ENCODE measurements at places on chromosomes 1 and 21.

DNA sequence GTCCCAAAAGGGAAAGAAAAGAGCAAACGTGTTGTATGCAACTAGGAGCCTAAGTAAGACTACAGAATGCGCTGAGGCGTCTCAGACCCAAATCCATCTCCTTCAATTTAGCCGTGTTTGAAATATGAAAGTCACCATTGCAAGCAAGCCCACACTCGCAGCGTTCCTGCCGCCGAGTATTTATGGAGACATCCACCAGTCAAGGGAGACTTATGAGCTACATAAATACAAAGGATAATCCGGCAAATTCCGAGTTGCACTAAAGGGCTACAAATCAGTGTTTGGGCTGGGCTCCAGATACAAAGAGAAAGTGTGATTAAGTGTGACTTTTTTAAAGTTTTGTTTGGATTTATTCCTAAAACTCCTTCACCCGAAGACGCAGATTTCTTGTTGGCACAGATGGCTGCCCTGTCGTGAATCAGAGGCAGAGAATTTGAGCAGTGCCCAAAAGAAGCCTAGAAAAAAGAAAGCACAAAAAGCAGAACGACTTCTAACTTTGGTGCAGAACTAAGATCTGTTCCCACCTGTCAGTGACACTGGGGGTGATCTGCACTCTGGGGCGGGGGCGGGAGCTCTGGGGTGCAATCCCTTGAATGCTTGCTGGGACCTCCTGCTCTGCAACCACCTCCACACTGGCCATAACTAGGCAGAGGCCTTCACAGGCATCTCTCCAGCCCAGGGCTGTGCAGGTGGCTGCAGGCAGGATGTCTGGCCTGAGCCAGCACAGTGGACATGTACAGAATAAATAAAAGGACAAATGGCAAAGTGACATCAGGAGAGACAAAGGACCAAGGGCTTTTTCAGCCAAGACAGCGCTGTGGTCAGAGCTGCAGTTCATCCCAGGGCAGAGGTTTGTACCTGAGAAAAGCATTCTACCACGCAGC, 489.7 kb downstream of the NPHP4 start:
- peaks cover 16% of the 10 kb centered on the region for H3K27me3 ChIP-seq
- no peak overlapping the region for H3K27ac ChIP-seq
- H3K4me3 ChIP-seq: no peak overlapping the region
- no peaks in the 10 kb centered on the region for H3K4me1 ChIP-seq
- no peaks in the 10 kb centered on the region for H3K36me3 ChIP-seq
- no peak for DNase-seq

DNA sequence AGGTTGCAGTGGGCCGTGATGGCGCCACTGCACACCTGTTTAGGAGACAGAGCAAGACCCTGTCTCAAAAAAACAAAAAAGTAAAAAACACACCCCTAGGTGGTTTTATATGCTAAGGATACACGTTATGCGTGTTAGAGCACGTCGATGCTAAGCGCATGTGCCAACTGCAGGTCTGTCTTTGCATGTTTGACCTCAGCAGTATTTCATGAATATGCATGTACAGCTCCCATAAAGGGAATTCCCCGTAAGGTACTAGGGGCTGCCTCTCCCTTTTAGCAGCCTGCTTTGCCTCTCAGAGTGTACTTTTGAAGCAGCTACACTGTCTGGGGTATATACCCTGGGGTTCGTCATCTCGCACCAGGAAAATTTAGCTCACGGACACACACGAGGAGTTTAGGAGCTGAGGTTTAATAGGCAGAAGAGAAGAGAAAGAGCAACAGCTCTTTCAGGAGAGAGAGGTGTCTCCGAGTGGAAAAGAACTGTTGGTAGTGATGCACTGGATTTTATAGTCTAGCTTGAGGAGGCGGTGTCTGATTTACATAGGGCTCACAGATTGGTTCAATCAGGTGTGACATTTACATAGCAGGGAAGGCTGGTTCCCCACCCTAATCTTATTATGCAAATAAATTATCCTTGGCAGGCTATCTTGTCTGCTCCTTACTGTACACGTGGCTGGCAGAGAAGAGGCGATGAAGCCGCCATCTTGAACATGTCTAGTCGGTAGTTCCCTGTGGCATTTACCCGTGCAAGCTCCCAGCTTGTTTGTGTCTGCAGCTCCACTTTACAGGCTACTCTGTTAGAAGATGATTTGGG, 4.2 kb upstream of the OTUD3 start:
- peaks cover 4% of the 10 kb centered on the region for H3K36me3 ChIP-seq
- H3K4me3 ChIP-seq: no peak overlapping the region
- peaks cover 4% of the 10 kb centered on the region for H3K4me1 ChIP-seq
- H3K27ac ChIP-seq: no peak overlapping the region
- DNase-seq: no peak
- peaks cover 72% of the 10 kb centered on the region for H3K27me3 ChIP-seq

- H3K4me1 ChIP-seq: no peaks in the 10 kb centered on the region
- H3K27me3 ChIP-seq: peaks cover 65% of the 10 kb centered on the region
- no peaks in the 10 kb centered on the region for H3K36me3 ChIP-seq
- no peak for DNase-seq
- H3K27ac ChIP-seq: no peak overlapping the region
These were observed 95.1 kb downstream of the TAS1R2 start for GRCh38 chr1:18764362-18764761.

- H3K27ac ChIP-seq: peak overlapping the region; percentile 99
- H3K36me3 ChIP-seq: peaks cover 79% of the 10 kb centered on the region
- DNase-seq: peak; percentile 91
These were observed 11.2 kb downstream of the TNFRSF1B start for GRCh38 chr1:12177999-12178441.

DNA sequence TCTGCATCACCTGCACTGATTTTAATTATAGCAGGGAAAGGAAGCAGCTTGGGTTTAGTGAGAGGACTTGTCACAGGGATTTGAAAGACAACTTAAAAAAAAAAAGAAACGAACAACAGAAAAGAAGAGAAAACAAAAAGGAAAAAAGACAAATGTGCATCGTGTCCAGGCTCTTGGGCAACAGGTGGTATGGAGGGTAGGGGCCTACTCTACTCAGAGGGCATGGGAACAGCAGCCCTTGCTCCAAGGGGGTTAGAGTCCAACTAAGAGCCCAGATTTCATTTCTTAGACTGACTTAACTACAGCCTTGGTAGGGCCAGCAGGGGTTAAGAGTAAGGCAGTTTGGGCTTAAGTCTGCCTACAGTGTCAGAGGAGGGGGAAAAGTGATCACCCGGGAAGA, 15.3 kb upstream of the EXOSC10 start:
- no peaks in the 10 kb centered on the region for H3K27me3 ChIP-seq
- H3K4me1 ChIP-seq: no peaks in the 10 kb centered on the region
- H3K36me3 ChIP-seq: peaks cover 77% of the 10 kb centered on the region
- DNase-seq: no peak
- no peak overlapping the region for H3K27ac ChIP-seq

GRCh38 chr1:5223206-5223605, 568.8 kb downstream of the AJAP1 start:
- no peak overlapping the region for H3K4me3 ChIP-seq
- H3K4me1 ChIP-seq: peaks cover 8% of the 10 kb centered on the region
- no peak overlapping the region for H3K27ac ChIP-seq
- peaks cover 34% of the 10 kb centered on the region for H3K27me3 ChIP-seq
- no peaks in the 10 kb centered on the region for H3K36me3 ChIP-seq
- no peak for DNase-seq

- H3K36me3 ChIP-seq: peaks cover 9% of the 10 kb centered on the region
- no peaks in the 10 kb centered on the region for H3K27me3 ChIP-seq
- H3K4me1 ChIP-seq: peaks cover 81% of the 10 kb centered on the region
- peak overlapping the region; percentile 78 for H3K27ac ChIP-seq
- peak overlapping the region; percentile 53 for H3K4me3 ChIP-seq
These were observed 16.6 kb upstream of the RAP1A start for GRCh38 chr1:111602974-111603373.

GRCh38 chr1:202663131-202663530, 47.1 kb downstream of the SYT2 start:
- no peak overlapping the region for H3K4me3 ChIP-seq
- no peaks in the 10 kb centered on the region for H3K4me1 ChIP-seq
- no peaks in the 10 kb centered on the region for H3K36me3 ChIP-seq
- no peak for DNase-seq
- peaks cover 62% of the 10 kb centered on the region for H3K27me3 ChIP-seq
- no peak overlapping the region for H3K27ac ChIP-seq

DNA sequence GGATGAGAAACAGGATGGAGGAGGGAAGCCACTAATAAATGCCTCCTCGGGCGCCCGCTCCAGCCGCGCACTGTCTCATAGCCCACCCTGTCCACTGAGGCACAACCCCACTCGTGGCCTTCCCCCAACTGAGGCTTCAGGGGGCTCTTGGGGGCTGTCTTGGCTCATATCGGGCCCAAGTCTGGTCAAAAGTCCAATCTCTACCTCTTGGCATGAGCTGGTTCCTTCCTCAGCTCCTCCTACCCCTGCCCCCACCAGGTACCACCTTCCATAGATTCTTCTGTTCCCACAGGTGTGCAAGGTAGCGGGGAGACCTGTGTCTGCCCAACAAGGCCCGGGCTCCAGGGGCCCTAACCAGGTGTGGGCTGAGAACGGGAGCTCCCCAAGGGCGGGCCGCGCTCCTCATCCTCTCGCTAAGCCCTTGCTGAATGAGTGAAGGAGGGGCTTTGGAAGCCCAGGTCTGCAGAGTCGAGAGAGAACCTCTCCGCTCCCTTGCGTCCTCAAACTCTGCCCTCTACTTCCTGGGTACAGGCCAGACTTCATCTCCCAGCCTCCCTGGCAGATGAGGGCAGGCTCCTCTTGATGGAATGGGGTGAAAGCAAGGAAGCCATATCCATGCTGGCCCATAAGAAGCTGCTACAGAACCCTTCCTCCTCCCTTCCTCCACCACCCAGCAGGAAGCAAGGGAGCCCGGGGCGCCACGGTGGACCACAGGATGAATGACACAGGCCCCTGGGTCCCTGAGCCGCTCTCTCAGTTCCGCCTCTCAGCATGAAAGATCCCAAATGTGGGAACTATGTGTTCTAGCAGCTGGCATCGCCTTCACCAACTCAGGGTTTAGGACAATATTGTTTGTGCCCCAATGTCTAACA, 74.7 kb downstream of the PSMG1 start:
- no peaks in the 10 kb centered on the region for H3K4me1 ChIP-seq
- H3K36me3 ChIP-seq: no peaks in the 10 kb centered on the region
- no peak overlapping the region for H3K27ac ChIP-seq
- no peak for DNase-seq
- H3K4me3 ChIP-seq: no peak overlapping the region

DNA sequence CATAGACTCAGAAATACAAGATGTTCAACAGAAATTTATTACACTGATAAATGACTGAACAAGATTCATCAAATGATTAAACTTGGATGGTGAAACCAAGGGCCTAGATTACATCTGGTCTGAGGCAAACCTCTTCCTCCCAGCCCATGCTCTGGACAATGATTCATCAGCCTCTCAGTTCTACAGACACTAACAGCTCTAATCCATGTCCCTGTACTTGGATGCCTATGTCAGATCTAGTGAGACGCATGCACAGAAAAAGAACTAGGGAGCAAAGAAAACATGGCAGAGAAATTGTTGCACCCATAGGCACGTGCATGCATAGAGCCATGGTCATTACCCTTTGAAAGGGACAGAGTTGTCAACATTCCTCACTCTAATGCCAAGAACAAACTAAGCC, 250.1 kb downstream of the KCNH1 start:
- no peaks in the 10 kb centered on the region for H3K36me3 ChIP-seq
- no peak overlapping the region for H3K27ac ChIP-seq
- DNase-seq: no peak
- no peak overlapping the region for H3K4me3 ChIP-seq
- no peaks in the 10 kb centered on the region for H3K4me1 ChIP-seq
- peaks cover 29% of the 10 kb centered on the region for H3K27me3 ChIP-seq

DNA sequence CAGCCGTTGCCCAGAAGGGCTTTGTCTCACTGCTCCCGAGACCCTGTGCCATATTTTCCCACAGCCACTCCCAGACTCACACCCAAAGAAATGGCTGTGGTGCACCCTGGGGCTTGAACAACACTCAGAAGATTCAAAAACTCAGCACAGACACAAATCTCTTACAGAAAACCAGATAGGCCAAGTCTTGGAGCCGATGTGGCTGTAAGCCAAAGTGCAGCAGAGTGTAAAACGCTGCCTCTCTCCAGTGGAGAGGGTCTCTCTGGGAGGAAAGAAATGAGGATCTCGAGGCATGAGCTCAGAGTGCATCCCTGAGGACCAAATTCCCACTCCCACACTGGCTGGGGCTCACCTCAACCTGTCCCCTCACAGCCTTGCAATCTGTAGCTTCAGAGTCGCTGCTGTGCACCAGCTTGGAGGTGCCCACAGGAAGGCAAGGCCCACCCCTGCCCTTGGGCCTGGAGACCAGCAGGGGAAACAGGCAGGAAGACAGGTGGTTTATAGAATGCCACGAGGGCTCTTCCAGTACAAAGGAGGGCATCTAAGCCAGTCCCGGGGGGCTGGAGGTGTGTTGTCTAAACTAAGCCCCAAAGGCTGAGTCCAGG, 171.3 kb upstream of the AJAP1 start:
- no peaks in the 10 kb centered on the region for H3K36me3 ChIP-seq
- H3K27ac ChIP-seq: no peak overlapping the region
- H3K4me3 ChIP-seq: no peak overlapping the region
- H3K4me1 ChIP-seq: no peaks in the 10 kb centered on the region

DNA sequence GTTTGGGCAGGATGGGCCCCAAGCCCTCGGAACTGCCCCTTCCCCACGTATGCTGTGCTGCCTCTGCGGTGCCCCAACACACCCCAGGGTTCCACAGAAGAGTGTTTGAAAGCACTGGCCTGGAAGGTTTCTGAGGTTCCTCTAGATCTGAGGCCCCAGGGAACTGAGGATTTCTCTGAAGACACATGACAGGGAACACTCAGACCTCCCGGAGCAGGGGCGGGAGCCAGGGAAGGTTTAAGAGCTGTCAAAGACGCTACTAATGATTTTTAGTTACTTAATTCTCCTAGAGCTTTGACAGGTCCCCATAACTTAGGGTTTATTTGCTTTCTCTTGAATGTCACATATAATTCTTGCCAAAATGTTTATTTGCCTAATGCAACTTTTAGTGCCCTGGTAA, 212.3 kb upstream of the GRIK3 start:
- no peaks in the 10 kb centered on the region for H3K4me1 ChIP-seq
- H3K4me3 ChIP-seq: no peak overlapping the region
- H3K27me3 ChIP-seq: peaks cover 54% of the 10 kb centered on the region

DNA sequence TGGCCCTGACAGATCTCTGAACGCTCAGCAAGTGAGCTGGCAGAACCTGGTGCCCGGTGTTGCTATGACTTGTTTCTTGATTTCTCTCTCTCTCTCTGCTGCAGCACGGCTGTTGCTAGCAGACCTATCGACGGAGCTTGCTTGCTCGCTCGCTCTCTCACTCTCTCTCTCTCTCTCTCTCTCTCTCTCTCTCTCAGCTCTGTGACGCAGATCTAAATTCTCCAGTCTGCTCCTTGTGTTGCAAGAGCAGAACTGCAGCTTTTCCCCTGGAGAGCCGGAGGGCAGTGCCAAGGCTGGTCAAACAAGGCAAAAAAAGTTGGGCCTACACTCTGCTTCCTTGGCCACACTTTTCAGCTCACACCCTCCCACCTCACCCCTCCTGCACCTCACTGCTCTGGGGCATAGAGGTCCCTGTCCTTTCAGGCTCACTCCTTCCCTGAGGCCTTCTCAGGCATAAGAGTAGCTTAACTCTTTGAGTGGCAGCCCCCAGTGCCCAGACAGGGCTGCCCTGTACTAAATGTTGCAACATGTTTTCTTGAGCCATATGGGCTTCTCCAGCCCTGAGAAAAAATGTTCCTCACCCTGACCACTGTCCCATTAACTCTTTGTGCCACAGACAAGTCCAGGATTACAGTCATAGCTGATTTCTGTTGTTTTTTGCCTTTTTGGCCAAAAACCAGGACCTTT, 72.2 kb downstream of the CD46 start:
- peaks cover 60% of the 10 kb centered on the region for H3K4me1 ChIP-seq
- H3K27ac ChIP-seq: peak overlapping the region; percentile 100
- no peaks in the 10 kb centered on the region for H3K27me3 ChIP-seq
- H3K36me3 ChIP-seq: peaks cover 35% of the 10 kb centered on the region

GRCh38 chr1:218339267-218339831, 5.8 kb upstream of the TGFB2 start:
- no peak overlapping the region for H3K27ac ChIP-seq
- no peak overlapping the region for H3K4me3 ChIP-seq
- H3K27me3 ChIP-seq: peaks cover 6% of the 10 kb centered on the region
- H3K4me1 ChIP-seq: no peaks in the 10 kb centered on the region
- no peak for DNase-seq
- no peaks in the 10 kb centered on the region for H3K36me3 ChIP-seq

Measured in effector memory CD8-positive, alpha-beta T cell (primary cell).